ENCODE measurements at places on chromosomes 11 and 22.

- no peak for DNase-seq
Observed at GRCh38 chr22:42648368-42649245, 585 bp downstream of the CYB5R3 start.

GRCh38 chr11:116989184-116989583 is 109.0 kb downstream of the SIK3 start:
- DNase-seq, result no peak

DNA sequence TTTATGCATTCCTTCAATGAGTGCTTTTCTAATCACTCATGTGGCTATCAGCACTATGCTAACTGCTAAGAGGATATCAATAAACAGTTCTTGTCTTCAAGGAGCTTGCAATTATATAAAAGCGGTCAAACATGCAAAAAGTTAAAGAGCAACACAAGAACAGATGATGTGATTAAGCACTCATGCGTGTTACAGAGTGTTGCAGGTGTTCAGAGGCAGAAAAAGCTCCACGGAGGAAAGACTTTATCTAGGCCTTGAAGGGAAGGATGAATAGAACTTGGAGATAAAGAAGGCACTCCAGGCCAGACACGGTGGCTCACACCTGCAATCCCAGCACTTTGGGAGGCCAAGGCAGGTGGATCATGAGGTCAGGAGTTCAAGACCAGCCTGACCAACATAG is 13.6 kb downstream of the CD3E start:
- DNase-seq, result no peak

- no peak for DNase-seq
Observed at GRCh38 chr11:34332524-34332923, 25.3 kb downstream of the ABTB2 start.

- no peak for DNase-seq
Observed at GRCh38 chr11:66586136-66586535, 6.7 kb downstream of the CCDC87 start.

DNA sequence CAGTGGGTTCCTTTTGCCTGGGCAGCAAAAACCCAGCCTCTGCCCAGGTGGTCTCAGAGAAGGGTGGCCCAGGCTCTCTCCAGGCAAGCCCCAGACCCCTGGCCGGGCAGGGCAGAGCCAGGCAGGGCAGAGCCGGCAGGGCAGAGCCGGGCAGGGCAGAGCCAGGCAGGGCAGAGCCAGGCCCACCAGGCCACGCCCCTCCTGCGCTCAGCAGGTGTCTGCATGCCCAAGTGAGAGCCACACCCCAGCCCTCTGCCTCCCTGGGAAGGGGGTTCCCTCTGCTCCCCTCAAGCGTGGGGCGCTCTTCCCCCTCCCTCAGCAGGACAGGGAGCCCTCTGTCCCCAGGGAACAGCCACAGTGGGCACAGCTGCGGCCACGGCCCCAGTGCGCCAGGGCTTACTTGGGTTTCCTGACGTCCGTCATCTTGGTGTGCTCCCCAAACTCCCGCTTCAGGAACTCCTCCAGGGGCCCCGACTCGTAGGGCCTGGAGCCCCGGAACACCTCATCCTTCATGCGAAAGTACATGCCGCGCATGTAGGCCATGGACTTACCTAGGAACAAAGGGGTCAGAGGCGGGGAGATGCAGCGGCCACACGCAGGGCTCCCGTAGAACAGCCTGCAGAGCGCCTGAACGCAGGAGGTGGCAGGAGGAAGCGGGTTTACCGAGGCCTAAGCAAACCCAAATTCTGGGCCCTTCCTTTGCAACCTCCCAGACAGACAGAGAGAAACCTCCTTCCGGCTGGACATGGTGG is 10.1 kb upstream of the BAIAP2L2 start:
- no peak for DNase-seq

DNA sequence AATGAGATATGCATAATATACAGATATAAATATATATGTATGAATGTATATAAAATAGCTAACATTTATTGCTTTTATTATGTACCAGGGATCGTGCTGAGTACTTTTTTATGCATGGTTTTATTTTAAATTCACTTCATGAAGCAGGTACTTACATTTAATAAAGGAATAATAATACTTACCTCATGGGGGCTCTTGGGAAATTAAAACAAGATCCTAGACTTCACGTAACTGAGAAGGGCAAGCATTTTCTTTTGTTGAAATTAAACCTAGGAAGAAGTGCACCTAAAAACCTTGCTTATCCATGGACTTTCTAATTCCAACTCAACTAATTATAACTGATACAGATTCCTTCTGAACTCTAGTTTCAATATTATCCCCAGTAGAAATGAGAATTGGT is 40.0 kb upstream of the ABTB2 start:
- no peak for DNase-seq

GRCh38 chr11:2095198-2095520 is 44.0 kb downstream of the IGF2 start:
- DNase-seq, result no peak

- no peak for DNase-seq
Observed at GRCh38 chr11:2137202-2138067, 1.8 kb downstream of the IGF2 start.

DNA sequence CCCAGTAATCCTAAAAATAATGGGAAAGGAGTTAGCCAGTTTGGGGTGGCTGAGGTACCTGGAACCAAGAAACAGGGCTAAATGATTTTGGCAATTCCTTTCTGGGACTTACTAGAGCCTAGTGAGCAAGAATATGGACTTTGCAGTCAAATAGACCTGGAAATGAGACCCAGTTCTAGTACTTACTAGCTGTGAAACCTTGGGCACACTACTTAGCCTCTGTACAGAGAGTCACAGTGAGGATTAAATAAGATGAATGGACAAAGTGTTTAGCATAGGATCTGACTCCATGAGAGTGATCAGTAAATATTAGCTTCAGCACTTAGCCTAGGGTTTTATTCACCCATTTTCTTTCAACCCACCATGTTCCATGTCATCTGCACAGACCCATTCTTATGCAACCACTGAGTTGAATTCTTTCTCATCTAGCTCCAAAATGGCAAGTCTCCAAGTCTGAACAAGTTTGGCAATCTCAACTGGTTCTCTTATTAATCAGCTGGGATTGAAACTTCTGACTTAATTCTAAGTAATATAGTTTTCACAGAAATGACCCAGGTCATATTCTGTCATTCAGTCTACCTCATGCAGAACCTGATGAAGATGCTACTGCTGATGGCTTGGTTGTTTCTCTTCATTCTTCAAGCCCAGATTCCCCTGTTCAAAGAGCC is 15.0 kb upstream of the SORL1 start:
- no peak for DNase-seq

GRCh38 chr11:75631086-75631730 is 37.6 kb downstream of the MAP6 start:
- DNase-seq, result no peak

DNA sequence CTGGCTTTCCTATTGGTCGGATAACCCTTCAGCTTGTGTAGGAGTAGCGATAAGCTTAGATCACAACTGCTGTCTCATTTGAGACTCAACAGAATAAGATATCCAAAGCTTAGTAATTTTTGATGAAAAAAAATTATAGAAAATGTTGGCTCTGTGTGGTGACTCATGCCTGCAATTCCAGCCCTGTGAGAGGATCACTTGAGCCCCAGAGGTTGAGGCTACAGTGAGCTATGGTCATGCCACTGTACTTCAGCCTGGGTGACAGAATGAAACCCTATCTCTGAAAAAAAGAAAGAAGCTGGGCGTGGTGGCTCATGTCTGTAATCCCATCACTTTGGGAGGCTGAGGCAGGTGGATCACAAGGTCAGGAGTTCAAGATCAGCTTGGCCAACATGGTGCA is 55.6 kb upstream of the RRM1 start:
- DNase-seq, result no peak

GRCh38 chr11:102476812-102477211 is 24.2 kb upstream of the TMEM123 start:
- DNase-seq, result no peak

GRCh38 chr11:65588199-65589054 is 7.2 kb downstream of the KCNK7 start:
- peak; percentile 85 for DNase-seq

- no peak for DNase-seq
Observed at GRCh38 chr22:35505399-35506258, 35.0 kb upstream of the RASD2 start.

DNA sequence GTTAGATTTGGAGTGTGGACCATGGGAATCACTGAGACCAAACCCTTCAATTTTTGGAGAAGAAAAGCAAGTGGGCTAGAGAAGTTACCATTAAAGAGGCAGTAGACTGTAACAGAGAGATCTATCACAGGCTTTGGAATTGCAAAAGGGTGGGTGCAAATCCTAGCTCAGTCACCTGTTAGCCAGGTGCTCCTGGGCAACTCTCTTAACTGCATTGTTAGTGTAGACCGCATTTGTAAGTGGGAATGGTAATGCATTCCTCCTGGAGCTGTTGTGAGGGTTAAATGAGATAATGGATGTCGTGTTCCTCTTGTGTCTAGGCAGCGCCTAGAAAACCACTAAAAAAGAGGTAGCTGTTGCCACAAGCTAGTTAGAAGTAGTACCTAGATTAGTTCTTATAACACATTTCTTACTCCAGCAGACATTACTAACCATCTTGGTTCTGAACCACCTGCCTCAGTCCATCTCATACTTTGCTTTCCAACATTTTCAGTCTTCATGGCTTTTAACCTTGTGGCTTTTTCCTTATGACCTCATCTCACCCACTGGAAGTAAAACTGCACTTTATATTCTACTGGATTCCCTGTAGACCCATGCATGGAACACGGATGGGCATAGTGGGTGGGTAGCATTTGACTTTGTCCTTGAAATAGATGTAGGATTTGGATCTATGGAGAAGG is 153.0 kb downstream of the HIPK3 start:
- no peak for DNase-seq

- DNase-seq, result peak; percentile 88
Observed at GRCh38 chr11:66371627-66372415, at the start of gene SLC29A2. Gene SLC29A2, minus strand, starts transcription at chr11:66371760. Its CDS starts 169 bp downstream, at chr11:66371591.

Data from activated CD8-positive, alpha-beta memory T cell treated with anti-CD3 and anti-CD28 coated beads, Interleukin-2, amount 50 U/mL, for 48 hours (primary cell).